T-helper 17 cell (primary cell): ENCODE measurements at places on chromosomes 2 and 18.

DNA sequence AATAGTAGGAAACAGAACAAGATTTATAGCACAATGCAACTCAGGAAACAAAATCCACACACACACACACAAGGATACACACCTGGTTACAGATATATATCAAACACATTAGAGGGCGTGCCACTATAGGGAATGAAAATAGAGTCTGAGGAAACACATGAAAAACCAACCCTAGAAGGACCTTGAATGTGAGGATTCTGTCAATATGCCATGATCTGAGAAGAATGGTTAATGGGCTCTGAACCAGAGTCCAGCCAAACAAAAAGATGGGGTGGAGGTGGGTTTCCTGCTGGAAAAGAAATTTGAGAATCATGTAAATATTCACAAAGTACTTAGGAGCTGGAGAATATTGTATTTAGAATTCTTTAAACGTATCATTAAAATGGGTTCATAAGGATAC lies 7.8 kb upstream of the TMEM37 start:
- no peak overlapping the region for H3K27ac ChIP-seq
- H3K4me1 ChIP-seq, result peaks cover 8% of the 10 kb centered on the region
- DNase-seq, result no peak
- H3K27me3 ChIP-seq, result peaks cover 74% of the 10 kb centered on the region
- H3K36me3 ChIP-seq, result peaks cover 2% of the 10 kb centered on the region

GRCh38 chr2:168116448-168116847 lies 130.9 kb downstream of the STK39 start:
- H3K36me3 ChIP-seq, result peaks cover 2% of the 10 kb centered on the region
- no peak overlapping the region for H3K27ac ChIP-seq
- peaks cover 10% of the 10 kb centered on the region for H3K4me1 ChIP-seq
- no peak overlapping the region for H3K4me3 ChIP-seq

DNA sequence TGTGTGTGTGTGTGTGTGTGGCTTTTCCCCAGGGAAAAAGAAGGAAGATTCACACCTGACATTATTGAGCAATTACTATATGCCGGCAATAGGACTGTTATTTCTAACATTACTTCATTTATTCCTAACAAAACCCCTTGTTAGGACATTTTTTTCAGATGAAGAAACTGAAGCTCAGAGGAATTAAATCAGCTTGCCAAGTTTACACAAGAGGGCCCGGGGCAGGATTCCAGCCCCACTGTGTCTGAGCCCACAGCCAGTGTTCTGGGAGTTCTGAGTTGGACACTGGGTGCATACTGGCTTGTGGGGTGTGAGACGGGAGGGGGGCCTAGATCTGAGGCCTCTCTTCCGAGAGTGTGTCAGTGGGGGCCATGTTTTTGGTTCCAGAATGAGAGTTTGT lies 9.9 kb downstream of the TOGARAM2 start:
- no peak overlapping the region for H3K4me3 ChIP-seq
- H3K27me3 ChIP-seq, result peaks cover 5% of the 10 kb centered on the region

GRCh38 chr18:80103231-80103630 lies 5.8 kb upstream of the ADNP2 start:
- no peak overlapping the region for H3K27ac ChIP-seq
- no peak overlapping the region for H3K4me3 ChIP-seq
- H3K4me1 ChIP-seq, result peaks cover 17% of the 10 kb centered on the region
- DNase-seq, result no peak
- no peaks in the 10 kb centered on the region for H3K27me3 ChIP-seq
- peaks cover 2% of the 10 kb centered on the region for H3K36me3 ChIP-seq

DNA sequence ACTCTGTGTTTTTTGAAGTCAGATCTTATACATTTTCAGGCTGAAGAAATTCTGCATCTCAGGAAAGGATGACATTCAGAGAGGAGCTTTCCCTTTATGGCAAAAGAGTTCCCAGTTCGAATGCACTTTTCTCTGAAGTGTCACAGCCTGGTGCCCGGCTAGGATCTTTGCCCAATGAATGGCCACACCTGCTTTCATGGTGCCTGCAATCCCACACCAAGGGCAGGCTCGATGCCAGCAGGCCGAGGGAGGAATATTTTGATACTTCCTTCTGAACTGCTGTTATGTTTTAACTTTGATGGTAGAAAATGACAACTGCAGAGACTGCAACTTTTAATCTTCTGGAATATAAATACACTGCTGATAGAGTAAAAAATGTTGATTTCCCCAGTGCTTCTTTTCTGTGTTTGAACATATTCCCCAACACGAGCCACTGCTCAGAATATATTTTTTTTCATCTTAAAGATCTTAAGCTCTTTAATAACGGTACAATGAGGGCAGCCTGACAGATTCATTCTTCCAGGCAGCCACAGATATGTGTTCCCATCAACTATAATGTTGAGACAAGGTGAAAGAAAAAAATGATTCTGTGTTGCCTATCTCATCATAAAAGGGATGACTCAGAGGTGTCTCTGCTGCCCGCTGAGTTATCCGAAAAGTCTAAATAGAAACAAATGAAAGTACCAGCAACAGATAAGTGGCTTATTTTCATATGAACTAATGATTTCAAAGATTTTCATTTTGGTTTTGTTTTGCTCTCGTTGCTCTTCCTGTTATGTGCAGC lies 848.5 kb downstream of the DCDC2C start:
- no peak overlapping the region for H3K4me3 ChIP-seq
- H3K36me3 ChIP-seq, result no peaks in the 10 kb centered on the region
- no peaks in the 10 kb centered on the region for H3K27me3 ChIP-seq
- DNase-seq, result no peak
- no peaks in the 10 kb centered on the region for H3K4me1 ChIP-seq
